ENCODE measurements at places on chromosomes 7 and 10.

DNA sequence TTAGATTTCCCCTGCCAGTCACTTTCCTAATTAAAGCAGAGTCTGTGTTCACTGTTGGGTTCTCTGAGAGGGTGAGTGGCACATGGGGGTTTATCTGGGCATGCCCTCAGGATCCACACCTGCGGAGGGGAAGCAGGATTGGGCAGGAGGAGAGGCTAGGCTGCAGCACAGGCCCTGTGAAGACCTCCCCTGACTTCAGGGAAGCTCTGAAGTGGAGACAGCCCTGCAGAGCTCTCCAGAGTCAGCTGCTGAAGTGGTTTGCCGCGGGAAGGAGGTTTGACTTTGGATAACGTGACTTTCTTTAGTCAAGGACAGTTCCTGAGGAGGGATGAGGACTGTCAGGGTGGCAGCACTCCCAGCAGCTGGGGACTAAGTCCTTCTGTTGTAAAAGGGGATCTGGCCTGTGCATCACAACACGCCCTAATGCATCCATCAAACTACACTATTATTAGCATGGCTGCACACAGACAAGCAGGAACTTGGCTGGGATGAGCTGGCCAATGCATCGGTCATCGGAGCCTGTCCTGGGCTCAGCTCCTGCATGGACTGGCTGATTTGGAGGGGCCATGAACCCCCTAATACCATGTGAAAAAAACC is 50.9 kb upstream of the LEP start:
- no peaks in the 10 kb centered on the region for H3K4me1 ChIP-seq
- H3K4me3 ChIP-seq = no peak overlapping the region
- no peak for DNase-seq
- no peaks in the 10 kb centered on the region for H3K27me3 ChIP-seq
- H3K27ac ChIP-seq = no peak overlapping the region

DNA sequence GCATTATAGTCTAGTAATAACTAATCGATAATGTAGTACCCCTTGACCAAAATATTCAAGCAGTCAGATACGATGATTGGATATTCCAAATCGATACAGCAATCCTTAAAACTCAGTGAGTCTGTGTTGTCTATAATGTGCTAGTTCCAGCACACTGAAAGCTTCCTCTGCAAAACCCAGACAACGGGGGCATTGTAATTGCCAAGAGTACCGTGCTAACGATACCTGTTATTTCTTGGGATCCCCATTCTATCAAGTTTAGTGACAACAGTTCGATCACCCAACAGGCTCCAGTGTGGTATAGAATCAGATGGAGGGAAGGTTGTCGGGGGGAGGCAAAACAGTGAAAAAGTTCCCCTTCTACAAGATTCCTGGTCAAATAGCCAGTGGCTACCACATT is 865 bp downstream of the ZNF438 start:
- H3K4me1 ChIP-seq = peaks cover 3% of the 10 kb centered on the region
- peak; percentile 38 for DNase-seq
- peak overlapping the region; percentile 100 for H3K27ac ChIP-seq
- no peaks in the 10 kb centered on the region for H3K27me3 ChIP-seq
- no peak overlapping the region for H3K4me3 ChIP-seq

DNA sequence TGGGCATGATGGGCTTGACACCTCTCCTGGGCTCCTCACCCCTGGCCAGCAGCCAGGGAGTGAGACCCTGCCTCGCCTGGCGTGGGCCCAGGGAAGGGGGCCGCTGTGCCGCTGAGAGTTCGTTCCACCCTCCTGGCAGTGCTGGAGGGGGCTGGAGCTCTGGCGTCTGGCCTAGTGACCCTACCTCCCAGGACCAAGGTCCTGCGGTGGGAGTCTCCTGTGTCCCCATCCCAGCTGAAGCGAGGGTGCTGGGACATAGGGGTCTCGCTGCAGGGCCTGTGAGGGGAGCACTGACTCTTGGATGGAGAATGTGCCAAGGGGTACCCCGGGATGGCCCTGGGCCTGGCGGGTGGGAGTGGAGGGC is 1.2 kb downstream of the GTF2IRD1 start:
- H3K4me3 ChIP-seq = peak overlapping the region; percentile 68
- no peaks in the 10 kb centered on the region for H3K36me3 ChIP-seq
- peaks cover 1% of the 10 kb centered on the region for H3K4me1 ChIP-seq

GRCh38 chr7:8638076-8638475 is 204.7 kb downstream of the NXPH1 start:
- no peak for DNase-seq
- no peaks in the 10 kb centered on the region for H3K4me1 ChIP-seq
- H3K36me3 ChIP-seq = no peaks in the 10 kb centered on the region
- H3K27me3 ChIP-seq = no peaks in the 10 kb centered on the region
